ENCODE measurements at places on chromosomes 7 and 10.

- DNase-seq, result peak; percentile 65
Measured at GRCh38 chr7:45072131-45073030, 16.4 kb downstream of the NACAD start.

DNA sequence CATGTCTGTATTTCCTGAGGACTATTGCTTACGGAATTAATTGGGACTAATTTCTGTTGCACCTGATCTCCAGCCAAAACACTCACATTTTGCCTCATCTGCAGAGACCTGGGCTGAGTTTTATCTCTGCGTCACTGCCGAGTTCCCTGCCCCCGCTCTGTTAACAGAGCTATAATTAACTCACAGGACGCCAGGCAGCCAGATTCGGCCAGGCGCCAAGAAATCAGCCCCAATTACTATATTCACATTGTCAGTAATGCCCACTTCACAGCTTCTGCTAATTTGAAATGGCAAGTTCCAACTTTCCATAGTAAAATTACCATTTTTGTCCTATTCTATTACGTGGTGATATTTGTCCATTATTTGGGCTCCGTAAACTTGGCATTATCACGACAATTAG is 130.5 kb downstream of the CUX1 start:
- peak; percentile 88 for DNase-seq

DNA sequence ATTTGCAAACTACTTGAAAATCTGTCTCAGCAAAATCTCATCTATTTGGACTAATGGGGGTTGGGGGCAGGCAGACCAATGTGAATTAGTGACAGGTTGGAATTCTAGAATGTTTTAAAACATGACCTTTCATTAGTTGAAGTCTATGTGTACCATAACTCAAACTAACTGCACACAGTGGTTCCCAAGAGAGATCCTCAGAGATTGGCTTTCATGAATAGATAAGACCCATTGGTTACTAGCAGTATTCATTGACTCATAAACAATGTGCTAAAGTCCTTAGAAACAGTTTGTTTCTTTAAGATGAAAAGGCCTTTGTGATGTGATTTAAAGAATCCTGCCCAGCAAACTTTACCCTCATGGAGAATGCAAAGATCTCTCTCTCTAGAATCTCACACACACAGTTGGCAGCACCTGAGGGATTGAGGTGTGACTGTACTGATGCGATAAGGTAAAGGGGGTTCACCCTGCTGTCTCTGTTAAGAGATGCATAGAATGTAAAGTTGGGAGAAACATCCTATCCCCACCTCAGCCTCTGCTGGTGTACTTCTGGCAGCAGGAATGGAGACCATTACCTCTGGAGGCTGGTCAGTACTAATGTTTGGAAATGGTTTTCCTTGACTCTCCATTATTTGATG is 70.7 kb downstream of the ZNF92 start:
- DNase-seq, result no peak

DNA sequence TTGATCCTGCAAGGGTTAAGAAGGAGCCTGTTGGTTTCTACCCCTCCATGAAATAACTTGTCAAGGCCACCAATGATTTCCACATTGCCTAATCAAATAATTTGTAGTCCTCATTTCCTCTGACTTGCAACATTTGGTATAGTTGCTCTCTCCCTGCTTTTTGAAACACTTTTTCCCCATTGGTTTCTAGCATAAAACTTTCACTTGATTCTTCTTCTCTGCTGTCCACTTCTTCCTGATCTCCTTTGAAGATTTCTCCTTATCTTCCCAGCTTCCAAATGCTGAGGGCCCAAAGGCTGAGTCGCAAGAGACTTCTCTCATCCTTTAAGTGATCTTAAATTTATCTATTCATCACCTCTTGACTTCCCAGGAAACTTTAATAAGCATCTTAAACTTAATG is 134.2 kb downstream of the ITGB8 start:
- no peak for DNase-seq

- DNase-seq, result no peak
Measured at GRCh38 chr10:127945341-127945758, 38.4 kb downstream of the PTPRE start.

DNA sequence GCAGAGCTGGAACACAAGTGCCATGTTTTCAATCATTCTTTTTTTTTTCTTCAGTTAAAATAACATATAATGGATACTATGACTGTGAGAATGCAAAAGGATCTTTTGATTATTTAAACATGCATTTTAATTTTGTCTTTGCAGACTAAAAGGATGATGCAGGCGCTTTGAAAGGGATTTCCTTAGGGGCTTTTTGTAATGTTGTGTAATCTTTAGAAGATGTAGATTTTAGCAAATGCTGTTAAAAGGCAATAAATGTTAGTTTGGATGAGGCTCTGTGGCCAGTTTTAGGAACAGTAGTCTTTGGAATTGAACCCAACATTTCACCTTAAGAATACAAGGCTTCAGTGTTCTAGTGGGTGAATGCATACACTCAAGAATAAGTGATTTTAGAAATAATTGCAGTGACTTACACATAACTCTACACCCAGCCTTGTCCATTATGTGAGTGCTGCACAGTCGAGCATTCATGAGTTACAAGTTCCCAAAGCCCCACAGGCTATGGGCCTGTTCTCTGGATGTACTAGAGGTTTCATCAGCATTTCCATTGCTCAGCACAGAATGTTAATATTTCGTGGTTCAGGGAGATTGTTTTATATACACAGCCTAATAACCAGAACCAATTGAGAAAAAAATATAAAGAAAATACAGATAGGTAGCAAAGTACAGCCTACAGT is 11.6 kb downstream of the PAPSS2 start:
- DNase-seq, result no peak

DNA sequence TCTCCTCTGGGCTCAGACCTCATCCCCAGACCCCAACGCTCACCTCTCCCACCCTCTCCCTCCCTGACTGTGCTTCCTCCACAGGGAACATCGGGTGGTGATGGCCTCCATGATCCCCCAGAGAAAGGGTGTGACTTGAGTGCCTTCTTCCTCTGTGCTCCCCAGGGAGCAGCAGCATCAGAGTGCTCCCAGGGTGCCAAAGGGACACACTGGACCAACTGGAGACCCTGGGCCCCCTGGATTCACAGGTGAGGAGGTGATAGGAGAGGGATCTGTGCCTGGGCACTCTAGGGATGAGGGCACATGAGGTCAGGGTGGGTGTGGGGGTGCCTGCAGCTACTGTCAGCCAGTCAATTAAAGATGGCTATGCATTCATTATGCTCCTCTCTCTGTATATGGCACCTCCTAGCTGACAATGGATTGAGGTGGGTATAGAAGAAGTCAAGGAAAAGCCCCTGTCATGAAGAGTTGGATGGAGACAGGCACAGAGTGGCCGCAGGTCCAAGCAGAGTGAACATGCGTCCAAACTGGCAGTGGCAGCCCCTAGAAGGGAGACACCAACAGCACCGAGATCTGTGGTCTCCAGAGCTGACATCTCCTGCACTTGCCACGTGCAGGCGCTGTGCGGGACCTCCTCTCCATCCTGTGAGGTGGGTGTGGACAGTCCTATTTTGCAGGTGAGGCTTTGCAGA is 15.5 kb upstream of the VOPP1 start:
- DNase-seq, result no peak

GRCh38 chr7:80783186-80783677 is 135.6 kb downstream of the SEMA3C start:
- DNase-seq, result no peak

DNA sequence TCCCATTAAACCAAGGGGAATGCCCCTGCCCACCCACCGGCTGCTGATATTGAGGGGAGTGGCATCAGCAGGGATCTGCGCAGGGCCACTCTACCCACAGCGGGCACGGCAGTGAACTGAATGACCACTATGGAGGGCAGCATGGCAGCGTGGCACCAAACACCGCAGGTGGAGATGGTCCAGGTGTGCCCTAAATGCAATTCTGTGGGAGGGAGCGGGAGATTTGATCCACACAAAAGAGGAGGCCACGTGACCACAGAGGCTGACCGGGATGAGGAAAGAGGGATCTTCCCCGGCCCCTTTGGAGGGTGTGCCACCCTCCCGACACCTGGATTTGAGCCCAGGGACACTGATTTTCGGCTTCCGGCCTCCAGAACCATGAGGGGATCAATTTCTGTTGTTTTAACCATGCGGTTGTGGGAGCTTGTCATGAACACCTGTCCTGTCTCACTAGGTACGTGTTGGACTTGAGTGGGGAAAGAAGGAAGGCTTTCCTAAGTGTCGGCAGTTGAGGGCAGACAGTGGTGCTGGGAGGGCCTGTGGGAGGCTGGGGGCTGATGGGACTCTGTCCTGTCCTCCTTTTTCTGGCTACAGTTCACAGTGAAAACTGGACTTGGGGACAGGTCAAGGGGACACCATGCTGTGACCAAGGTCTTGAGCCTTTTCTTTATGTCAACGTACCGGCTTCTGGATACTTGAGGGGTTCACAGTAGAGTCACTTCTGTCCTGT is 66.1 kb downstream of the CFAP46 start:
- DNase-seq, result no peak

Measured in SK-N-SH (cell line).